ENCODE measurements at places on chromosomes 4 and X. TPM values are rescaled to one million over a fixed set of nuclear protein-coding genes. Genes with fewer than 3 reads are reported as not detected.

CFAP99 gene
- not detected for total RNA-seq

DNA sequence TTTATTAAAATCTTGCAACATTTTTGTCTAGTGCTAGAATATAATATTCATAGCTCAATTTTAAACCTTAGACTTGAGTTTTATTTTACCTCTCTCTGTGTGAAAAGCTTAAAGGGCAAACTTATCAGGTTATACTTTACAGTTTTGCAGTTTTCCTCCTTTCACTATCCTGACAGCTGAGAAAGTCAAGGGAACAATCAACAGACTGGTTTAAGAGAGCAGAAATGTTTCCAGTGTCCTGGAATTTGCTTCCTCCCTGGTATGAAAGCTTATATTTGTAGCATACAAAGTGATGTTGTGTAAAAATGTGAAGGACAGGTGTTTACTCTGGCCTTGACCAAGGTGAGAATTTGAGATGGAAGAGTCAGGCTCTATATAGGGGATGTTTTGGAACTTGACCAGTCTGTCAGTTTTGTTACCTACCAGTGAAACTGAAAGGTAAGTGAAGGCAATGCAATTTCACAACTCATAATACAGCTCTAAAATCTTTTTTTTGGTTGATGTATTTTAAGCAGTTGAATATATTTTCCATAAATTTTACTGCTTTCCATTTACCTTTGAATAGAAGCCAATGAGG lies 64.6 kb downstream of the FHIP1A start:
- DNase-seq: no peak

DNA sequence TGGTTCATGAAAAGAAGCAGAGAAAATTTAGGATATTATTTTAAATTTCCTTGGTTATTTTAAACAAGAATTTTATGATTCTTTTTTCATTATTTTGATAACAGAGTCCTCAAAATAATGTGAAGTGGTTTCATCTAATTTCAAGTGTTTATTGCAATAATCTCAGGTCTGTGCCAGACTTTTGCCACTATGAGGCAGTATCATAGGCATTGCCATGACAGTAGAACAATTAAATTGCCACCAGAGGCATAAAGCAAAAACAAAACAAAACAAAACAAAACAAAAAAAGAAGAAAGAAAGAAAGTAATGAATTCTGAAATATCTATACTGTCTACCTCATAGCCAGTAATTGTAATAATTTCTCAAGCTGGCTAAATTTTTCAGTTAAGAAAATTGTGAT lies 739.2 kb downstream of the KCTD8 start:
- DNase-seq: no peak

POF1B gene
- 3.4 TPM for total RNA-seq

GABRG1 gene
- not detected for total RNA-seq

GRCh38 chrX:11655282-11656015 lies 10.3 kb downstream of the ARHGAP6 start:
- DNase-seq: no peak

- DNase-seq: no peak
These were observed 466.4 kb downstream of the MAGEE1 start for GRCh38 chrX:76893930-76894329.
